ENCODE measurements at places on chromosomes 12 and 14.
A peak's percentile ranks its signal among the peaks of the same experiment; 100 is the strongest.

GRCh38 chr14:104361921-104362681 is 217.5 kb upstream of the C14orf180 start:
- no peak for DNase-seq

DNA sequence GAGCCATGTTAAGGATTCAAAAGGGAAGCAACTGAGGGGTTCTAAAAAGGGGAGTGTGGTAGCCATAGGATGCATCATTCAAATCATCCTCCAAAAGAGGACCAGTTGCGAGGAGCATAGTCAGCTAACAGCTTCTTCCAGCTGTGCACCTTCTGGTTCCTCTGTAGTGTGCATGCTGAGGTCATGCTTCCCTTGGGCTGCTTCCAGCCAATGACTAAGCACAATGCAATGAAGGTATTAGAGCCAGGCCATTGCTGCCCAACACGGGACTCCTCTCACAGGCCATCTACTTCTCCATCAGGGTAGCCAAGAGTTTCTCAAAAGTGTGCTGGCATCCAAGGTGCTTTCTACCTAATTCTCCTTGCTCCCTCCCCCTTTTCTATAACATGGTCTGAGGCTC is 69.2 kb upstream of the ARID2 start:
- no peak for DNase-seq

DNA sequence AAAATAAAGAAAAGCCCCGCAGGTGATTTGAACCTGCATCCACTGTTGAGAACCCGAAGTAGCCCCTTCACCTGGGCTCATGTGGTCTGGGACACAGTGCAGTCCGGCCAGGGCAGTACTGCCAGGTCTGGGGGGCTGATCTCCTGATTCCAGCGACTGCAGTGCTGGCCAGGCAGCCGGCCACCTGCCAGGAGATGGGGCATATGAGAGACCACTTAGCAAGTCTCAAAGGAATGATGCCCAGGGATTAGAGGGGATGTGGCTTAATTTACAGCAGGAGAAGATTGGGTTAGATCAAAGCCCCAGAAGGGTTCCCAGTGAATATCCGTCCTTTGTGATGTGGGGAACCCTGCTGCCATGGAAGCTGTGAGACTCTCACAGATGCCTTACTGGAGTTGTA is 113.3 kb downstream of the PRMT8 start:
- no peak for DNase-seq

- DNase-seq: no peak
Observed at GRCh38 chr12:76441016-76441415, 92.8 kb upstream of the BBS10 start.

DNA sequence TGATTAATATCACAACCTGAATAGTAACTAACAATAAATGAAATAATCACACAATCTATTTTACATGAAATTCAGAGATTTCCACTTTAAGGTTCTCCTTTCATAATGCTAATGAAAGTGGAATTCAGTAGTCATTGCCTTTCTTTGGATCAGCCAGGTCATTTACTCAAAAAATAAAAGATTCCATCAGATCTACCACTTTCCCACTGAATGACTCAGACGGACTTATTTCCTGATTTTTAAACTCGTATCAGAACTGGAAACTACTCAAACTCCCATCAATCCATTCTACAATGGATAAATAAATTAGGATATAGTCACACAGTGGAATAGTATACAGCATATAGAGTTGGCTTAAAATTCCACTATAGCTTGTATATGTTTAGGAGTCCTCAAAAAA is 237.1 kb downstream of the MED13L start:
- DNase-seq: no peak

DNA sequence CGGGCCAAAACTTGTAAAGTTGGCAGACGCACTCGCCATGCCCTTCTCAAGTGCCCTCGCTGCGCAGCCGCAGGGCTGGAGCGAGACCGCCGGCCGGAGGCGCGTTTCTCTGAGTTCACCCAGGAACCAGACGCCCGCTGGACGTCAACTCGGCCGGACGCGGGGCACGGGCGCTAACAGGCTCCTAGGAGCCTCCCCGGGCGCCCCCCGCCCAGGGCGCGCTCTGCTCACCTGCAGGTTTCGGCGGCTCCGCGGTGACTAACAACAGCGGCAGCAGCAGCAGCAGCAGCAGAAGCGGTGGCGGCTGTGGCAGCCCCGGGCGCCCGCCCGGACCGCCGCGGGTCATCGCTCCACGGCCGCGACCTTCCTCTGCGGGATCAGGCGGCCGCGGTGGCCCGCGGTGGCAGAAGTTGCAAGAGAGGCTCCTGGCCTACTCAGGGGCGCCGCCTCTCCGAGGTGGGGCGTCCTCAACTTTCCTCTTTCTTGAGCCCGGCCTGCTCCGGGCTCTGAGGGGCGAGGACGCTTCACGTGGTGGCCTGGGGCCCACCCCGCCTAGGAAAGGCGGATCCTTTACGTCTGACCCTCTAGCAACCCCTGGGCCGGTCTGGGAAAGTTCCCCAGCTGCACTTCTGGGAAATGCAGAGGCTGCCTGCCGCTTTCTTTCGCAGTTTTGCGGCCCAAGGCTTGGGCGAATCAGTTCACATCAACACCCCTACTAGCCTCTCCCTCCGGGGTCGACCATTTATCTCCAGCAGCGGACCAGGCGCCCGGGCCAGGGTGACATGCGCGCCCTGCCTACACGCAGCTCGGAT is at the start of gene PLBD1:
Gene PLBD1, minus strand, starts transcription at position 533 of the 812 bp plus-strand sequence. Its CDS starts 187 bp downstream, at position 346.
- peak; percentile 77 for DNase-seq

DNA sequence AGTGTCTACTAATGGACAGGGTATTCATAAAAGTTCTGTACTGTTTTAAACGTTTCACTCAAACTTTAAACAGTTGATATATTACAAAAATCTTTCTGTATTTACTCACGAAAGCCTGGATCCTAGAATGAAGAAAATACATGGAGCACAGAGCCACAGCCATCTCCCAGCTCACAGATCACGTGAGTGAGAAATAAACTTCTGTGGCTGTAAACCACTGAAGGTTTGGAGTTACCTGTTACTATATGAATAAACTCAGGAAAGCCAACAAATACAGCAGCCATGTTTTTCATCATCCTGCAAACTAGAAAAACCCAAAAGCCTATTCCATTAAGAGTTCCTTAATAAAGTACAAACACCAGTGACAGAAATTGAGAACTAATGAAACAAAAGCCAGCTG is 867 bp upstream of the TDG start:
- DNase-seq: no peak

DNA sequence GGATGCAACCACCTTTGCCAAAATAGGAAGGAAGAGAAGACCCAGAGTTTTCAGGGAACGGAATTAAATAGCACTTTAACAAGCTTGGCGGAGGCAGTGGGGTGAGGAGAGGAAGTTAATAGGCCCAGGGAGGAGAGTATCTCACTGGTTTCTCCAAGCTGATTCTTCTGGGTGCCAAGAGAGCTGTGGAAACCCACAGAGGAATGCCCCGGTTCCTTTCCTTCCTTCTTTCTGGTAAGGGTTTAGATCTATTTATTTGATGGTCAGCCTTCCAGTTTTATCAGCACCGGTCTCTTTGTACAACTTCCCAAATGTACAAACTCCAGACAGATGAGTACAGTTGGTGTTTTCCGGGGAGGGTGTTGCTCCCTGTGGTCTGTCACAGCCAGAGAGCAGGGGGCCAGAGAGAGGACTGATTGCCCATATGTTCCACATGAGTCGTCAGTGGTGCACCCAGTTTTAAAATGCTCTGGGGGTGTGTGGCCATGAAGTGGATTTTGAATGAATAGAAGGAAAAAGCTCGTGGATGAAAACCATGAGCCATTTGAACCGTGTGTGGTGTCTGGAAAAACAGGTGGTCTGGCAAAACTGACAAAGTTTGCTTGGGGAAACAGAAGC is 26.6 kb downstream of the PRKCH start:
- DNase-seq: no peak

DNA sequence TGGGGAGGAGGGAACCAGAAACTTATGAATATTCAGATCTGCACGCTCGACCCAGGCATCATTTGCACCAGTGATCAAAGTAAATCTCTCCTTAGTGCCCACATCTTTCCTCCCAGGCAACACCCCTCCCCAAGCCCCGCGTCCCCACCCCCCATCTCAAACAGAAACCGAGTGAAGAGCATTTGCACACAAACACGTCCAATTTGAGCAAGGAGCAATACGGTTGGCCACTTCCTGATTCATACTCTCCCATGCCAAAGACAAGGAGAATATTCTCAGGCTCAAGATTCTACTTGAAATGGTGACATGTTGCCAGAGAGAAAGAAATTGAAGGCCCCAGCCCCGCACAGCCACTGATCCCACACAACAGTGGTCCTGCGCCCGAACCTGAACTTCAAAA is 7.1 kb downstream of the FOXN3 start:
- no peak for DNase-seq

GRCh38 chr14:36880276-36880675 is 218.6 kb downstream of the PAX9 start:
- no peak for DNase-seq

- DNase-seq: no peak
Observed at GRCh38 chr12:105956662-105957457, 181.9 kb downstream of the NUAK1 start.

GRCh38 chr12:24256684-24257083 is 307.2 kb upstream of the SOX5 start:
- no peak for DNase-seq
